ENCODE measurements at places on chromosomes 11 and 22. TPM values are rescaled to one million over a fixed set of nuclear protein-coding genes. Genes with fewer than 3 reads are reported as not detected.

The OR51S1 gene
- total RNA-seq: not detected

GRCh38 chr11:977830-978720, 52.4 kb downstream of the AP2A2 start:
- no peak for ATAC-seq

- ATAC-seq: peak; percentile 45
Measured at GRCh38 chr11:2382936-2383851, 6.1 kb downstream of the CD81 start.

- no peak for ATAC-seq
Measured at GRCh38 chr11:106679581-106679980, 338.7 kb downstream of the GUCY1A2 start.

DNA sequence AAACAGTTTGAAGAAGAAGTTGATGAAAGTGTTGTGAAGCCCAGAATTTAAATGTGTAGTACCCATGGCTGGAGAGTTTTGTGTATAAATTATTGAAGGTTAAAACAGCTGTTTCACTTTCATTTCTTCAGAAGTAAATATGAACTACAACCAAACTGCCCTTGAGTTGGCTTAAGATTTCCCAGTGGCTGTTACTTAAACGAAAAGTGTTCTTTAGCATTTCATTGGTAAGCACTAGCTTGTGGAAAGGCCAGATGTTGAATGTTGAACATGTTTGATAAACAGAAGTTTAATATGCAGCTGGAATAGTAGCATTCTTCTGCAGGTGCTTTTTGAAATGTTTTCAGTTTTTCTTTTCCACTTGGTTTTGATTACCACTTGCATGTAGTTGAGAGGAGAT, 83.2 kb upstream of the TNRC6B start:
- ATAC-seq: no peak

DNA sequence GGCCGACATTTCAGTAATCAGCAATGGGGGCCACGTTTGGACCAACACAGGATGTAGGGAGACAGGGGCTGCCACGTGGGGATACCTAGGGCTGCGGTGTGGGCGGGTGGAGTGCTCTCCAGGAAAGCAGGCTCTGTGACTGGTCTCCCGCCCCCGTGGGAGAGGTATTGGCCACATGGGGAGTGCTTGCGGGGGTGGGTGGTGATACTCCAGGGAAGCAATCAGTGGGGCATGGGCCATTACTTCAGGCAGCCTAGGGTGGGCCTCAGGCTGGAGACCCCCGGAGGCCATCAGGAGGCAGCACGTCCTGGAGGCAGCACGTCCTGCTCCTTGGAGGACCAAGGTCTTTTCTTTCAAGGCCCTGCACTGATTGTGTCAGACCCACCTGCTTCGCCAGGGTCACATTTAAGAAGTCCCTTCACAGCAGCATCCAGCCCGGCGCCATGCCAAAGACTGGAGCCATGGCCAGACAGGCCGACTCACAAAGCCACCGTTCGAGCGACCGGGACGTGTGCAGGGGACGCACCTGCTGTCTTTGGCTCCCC, 3.0 kb upstream of the MUC2 start:
- no peak for ATAC-seq

GRCh38 chr11:78801161-78801884, 226.7 kb upstream of the NARS2 start:
- ATAC-seq: peak; percentile 85

DNA sequence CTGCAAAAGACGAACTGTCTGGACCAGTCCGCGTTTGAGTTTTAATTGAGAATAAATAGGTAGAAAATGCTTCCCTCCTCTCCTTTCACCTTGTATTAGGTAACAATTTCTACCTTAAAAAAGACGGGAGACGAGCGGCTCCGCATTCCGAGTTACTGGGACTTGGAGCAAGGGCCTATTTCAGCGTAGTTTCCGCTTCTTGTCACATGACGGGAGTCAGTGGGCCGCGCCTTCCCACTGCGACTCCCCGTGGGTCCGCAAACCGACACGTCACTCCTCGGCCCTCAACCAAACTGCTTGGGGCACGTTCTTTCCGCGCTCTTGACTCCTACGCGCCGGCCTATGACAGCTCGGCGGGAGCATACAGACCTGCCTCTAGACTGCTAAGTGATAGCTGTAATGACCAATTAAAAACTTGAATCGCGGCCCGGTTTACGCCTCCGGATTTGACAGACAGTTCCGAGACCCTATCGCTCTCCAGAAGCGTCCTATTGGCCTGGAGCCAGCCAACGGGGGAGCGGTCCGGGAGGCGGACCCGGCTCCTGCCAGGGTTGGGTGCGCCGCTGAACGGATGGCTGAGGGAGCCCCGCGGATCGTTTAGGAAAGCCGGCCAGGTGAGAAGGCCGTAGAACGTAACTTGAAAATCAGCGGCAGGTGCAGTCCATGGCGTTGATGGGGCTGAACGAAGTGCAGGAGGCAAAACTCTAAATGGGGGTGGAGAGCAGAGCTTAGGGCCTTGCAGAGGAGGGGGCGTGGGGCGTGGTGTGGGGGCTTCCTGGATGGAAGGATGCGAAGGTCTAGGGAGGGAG, at the start of gene STT3A:
Gene STT3A (plus strand): TSS at position 548 of the 809 bp plus-strand sequence. CDS start 3,064 bp downstream, outside the sequence.
- ATAC-seq: peak; percentile 99

DNA sequence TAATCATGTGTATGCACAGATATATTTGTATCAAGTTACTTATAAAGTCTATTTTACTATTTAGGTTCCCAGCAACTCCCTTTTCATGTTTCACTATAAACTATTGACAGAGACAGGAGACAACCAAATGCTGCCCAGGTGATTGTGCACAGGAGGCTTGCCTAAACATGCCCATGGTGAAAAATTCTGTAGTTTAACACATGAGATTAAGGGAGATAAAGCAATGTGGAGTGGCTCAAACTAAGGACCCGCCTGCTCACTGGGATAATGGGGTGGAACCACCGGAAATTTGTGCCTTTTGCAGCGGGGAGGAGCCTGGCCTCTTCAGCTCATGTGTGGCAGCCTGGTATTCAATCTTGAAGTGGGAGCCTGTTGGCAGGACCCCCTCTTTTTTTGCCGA, 459.5 kb upstream of the CNTN5 start:
- ATAC-seq: no peak

DNA sequence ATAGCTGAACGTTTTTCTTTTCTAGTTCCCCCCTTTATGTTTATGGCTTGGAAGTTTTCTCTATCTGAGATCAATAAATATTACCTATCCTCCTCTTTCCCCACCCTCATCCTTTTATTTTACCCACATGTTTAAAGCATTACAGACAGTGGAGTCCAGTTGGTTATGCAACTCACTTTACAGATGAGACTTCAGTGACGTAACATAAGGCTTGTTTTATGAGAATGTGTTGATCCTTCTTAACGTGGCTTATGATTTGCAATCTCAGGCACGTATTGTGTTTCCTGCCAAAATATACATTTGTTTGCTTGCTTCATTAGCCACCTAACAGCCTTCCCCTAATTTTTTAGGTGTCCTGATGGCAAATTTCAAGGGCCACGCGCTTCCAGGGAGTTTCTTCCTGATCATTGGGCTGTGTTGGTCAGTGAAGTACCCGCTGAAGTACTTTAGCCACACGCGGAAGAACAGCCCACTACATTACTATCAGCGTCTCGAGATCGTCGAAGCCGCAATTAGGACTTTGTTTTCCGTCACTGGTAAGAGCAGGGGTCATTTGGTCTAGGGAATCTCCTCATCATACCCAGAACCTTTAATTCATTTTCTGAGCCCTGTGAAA, 36.6 kb downstream of the TMEM45B start:
- no peak for ATAC-seq

DNA sequence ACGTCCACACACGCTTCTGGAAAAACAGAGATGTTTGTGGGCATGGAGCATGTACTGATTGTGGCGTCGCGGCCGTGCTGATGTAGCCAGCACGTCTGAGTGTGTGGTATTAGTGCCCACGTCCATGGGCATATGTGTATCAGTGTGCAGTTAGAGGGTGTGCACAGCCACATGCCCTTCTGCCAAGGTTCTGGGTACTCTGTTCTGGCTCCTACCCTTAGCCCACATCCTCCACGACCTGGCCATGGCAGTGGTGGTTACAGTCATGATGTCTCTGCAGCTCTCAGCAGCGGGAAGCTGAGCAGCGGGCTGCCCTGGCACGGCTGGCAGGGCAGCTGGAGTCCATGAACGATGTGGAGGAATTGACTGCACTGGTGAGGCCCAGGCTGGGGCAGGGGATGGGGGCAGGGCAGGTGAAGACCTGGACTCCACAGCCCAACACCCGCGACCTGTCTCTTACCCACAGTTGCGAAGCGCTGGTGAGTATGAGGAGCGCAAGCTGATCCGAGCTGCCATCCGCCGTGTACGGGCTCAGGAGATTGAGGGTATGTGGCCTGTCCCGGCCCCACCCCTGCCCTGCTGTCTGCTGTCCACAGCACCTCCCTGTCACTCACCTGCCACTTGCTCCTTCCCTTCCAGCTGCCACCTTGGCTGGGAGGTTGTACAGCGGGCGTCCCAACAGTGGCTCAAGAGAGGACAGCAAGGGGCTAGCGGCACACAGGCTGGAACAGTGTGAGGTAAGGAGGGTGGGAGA, 7.3 kb downstream of the SMTN start:
- no peak for ATAC-seq

- no peak for ATAC-seq
Measured at GRCh38 chr11:90822996-90823395, 600.1 kb upstream of the CHORDC1 start.

Data from gastroesophageal sphincter (tissue), 4 donors.